ENCODE measurements at places on chromosomes 7 and 10.

DNA sequence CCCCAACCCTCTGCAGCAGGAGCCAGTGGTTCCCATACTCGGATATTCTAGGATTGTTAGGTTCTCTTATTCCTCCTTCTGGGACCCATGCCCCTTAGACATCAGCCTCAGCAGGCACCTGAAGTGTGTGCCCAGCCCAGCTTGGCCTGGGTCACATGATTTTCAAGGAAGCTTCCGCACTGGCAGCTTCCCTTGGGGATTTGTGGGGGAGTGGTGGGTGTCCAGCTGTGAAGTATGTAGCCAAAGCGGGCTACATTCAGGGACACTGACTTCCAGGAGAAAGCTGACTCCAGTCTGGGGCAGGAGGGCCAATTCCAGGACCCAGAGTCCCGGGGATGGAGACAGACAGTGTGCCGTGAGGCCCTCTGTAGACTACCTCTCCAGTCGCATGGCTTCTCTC lies 1.3 kb downstream of the LDB1 start:
- DNase-seq, result no peak

- DNase-seq, result no peak
These were observed 6.5 kb downstream of the ARHGAP22 start for GRCh38 chr10:48598243-48598935.

DNA sequence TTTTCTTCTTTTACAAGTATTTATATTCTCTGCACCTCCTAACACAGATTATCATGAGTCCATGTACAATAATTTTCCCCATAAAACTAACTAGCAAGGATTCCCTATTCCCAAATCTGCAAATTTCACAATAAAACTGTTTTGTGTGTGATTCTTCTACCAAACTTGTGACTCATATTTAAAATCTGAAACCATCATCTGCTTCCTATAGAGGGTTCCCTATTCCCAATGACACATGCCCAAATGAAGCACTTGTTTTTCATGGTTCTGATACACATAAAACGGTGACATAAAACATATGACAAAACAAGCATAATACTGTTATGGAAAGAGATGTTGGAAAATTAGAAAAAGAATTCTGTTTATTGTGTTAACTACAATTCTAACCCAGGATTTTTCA lies 657.6 kb downstream of the PARD3 start:
- DNase-seq, result no peak

DNA sequence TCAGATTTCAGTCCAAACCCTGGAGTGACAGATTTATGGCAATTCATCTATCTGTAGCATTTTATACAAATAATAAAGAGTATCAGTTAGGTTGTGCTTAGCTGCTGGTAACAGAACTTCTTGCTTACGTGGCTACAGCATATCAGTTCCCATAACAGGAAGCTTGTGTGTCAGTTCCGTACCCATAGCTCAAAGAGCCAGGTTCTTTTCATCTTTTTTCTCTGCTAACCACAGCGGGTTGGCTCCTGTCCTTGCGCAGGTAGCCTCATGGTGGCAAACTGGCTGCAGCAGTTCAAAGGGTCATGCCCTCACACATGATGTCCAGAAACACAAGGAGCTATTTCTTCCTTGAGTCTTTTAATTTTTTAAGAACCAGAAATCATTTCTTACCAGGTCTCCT lies 1041.8 kb downstream of the GATA3 start:
- DNase-seq, result no peak

GRCh38 chr7:138565071-138565450 lies 105.0 kb downstream of the TRIM24 start:
- DNase-seq, result no peak

DNA sequence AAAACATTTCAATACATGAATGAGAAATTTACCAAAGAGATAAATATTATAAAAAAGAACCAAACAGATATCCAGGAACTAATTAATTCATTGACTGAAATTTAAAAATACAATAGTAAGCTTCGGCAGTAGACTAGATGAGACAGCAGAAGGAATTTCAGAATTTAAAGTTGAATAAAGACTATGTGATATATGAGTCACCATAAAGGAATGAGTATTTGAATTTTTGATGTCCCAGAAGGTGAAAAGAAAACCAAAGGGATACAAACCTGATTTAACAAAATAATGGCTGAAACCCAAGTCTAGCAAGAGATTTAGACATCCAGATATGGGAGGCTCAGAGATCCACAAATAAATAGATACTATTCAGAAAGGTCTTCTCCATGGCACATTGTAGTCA lies 623.9 kb upstream of the FOXK1 start:
- DNase-seq, result no peak

DNA sequence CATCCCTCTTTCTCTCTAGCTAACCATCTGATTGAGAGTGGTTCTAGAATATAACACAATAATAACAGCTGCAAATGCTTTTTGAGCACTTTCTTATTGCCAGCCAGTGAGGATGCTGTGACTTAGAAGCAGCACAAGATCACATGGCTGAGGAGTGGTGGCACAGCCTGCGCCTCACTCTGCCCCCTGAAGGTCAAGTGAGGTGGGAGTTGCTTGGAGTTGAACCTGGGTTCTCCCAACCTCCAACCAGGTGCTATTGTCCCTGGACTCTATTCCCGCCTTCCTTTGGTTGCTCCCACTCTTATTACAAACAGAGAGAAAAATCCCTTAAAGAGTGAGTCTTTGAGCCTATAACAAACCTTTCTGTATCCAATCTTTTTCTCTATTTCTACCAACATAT lies 280.3 kb upstream of the PODXL start:
- DNase-seq, result no peak

DNA sequence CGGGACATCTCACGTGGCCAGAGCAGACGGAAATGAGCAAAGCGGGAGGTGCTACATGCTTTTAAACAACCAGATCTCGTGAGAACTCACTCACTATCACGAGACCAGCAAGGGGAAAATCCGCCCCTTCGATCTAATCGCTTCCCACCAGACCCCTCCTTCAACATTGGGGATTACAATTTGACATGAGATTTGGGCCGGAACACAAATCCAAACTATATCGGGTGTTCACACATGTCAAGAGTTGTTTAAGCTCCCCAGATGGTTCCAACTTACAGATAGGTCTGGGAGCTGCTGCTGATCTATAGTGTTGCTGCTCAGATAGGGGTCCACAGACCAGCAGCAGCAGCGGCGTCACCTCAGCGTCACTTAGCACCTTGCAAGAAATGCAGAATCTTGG lies 194.9 kb downstream of the GPAM start:
- no peak for DNase-seq

DNA sequence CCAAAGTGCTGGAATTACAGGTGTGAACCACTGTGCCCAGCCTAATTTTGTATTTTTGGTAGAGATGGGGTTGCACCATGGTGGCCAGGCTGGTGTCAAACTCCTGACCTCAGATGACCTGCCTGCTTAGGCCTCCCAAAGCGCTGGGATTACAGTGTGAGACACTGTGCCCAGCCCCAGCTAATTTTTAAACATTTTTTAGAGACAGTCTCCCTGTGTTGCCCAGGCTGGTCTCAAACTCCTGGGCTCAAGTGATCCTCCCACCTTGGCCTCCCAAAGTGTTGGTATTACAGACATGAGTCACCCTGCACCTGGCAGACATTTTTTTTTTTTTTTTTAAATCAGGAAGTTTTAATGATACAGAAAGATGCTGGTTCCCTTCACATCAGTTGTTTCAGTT lies 15.5 kb downstream of the DENND10 start:
- no peak for DNase-seq

DNA sequence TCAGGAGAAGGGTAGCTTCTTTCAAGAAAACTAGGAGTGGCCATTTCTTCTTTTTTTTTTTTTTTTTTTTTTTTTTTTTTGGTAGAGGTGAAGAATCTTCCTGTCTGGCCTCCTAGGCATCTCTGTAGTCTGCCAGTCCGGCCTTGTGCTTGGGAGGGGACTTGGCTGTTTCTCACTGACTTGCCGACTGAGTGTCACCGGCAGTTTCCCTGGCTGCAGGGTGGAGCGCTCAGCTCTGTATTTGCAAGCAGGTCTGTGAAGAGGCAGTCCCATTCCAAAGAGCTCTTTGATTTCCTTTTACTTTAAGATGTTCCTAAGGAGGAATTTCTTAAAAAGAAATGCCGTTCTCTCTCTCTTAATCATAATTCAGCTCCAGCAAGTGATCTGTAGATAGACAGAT lies 212.6 kb downstream of the ADRA2A start:
- DNase-seq, result no peak

- peak; percentile 64 for DNase-seq
These were observed 76.4 kb upstream of the LRRC17 start for GRCh38 chr7:102836191-102836919.

DNA sequence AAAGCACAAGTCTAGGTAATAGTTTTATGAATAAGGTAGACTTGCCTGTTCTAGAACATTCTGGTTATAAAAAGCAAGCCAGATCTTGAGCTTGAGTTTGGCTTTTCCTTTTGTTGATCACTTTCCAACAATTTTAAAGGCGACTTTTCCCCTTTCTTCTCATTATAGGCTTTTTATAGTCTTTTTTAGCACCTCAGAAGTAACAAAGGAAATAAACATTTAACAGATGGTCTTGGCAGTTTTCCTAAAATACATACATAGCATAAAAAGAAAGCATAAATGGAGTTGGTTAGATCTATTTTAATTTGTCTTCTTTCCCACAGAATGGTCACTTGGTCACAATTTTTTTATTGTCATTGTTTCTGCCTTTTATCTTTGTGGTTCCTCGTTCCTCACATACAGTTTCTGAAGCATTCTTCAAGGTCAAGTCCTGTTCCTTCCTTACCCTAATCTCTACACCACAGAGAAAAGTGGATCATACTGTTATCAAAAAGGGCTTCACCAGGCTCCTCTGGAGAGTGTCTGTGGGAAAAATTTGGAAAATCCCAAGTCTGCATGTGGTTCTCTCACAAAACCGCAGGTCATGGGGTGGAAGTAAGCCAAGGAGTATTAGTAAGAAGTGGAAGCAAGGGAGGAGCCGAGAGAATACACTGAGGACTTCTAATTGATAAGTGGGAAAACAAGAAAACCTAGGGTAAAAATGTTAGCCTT lies 31.3 kb downstream of the THNSL1 start:
- no peak for DNase-seq

GRCh38 chr10:62024026-62024701 lies 122.7 kb downstream of the ARID5B start:
- no peak for DNase-seq

DNA sequence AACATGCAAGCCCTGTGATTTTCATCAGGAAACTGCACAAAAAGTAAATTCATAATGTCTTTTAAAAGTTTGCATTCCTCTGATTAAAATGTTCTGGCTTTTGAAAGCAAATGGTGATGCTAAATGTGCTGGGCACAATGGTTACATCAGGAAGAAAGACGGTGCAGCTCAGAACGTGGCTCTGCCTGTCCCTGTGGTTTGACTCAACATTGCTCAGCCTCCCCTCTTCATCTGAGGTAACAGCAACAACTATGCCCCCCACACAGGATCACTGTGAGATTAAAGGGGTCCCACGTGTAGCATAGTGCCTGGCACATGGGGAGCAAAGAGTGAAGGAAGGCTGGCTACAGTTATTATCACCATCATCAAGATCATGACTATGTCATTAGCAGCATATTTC lies 44.0 kb downstream of the PARD3 start:
- DNase-seq, result no peak

DNA sequence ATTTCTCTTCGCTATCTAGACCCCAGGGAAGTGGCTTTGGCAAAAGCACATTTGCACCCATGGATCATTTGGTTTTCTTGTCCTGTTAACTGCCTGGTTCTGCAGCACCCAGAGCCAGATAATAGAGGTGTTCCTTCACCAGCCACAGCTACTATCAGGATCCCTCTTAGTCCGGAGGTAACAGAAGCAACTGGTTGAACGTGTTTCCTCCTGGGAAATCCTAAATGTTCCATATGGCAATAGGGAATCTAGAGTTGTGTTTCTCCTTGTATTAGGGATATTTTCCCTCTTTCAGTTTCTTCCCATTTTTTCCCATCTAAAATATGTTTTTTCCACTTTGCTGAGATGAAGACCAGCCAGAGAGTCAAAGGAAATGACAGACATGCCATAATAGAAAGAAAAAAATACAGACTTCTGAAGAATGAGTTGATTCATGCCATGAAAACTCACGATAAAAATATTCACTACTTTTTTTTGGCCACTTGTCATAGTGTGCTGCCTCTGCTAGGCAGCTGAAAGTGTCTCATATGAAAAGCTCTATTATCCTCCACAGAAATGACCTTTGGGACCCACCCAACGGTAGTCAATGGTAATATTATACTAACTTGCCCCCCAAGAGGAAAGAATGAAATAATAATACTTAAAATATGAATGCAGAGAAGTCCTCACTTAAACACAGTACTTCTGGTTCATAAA lies 472.8 kb downstream of the KCNMA1 start:
- DNase-seq, result no peak
